ENCODE measurements at places on chromosomes 3 and 15.
A peak's percentile ranks its signal among the peaks of the same experiment; 100 is the strongest.

- no peak for DNase-seq
These were observed 260.5 kb upstream of the TPRG1 start for GRCh38 chr3:188911026-188911850.

- DNase-seq, result no peak
These were observed 1.3 kb downstream of the CACNA1D start for GRCh38 chr3:53495520-53496391.

GRCh38 chr15:62449638-62450037 lies 284.6 kb upstream of the C2CD4B start:
- DNase-seq, result no peak

GRCh38 chr15:61367953-61368352 lies 138.9 kb upstream of the RORA start:
- DNase-seq, result no peak

DNA sequence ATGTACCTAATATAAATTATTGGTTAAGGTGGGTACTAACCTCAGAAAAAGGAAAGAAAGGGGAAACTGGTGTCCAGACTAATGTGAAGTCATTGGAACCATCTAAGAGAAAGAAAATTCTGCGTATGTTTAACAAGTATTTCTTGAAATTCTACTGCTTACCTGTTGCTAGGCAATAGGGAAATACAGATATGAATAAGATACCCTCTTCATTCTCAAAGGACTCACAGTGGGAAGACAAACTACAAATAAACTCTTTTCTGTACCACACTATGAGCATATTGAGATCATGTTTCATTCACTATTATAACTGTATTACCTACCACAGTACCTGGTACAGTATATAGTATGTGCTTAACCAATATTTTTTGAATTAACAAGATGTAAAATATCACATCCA lies 140.5 kb upstream of the MLF1 start:
- no peak for DNase-seq

- DNase-seq, result peak; percentile 23
These were observed 26.7 kb downstream of the HCN4 start for GRCh38 chr15:73341886-73342600.

DNA sequence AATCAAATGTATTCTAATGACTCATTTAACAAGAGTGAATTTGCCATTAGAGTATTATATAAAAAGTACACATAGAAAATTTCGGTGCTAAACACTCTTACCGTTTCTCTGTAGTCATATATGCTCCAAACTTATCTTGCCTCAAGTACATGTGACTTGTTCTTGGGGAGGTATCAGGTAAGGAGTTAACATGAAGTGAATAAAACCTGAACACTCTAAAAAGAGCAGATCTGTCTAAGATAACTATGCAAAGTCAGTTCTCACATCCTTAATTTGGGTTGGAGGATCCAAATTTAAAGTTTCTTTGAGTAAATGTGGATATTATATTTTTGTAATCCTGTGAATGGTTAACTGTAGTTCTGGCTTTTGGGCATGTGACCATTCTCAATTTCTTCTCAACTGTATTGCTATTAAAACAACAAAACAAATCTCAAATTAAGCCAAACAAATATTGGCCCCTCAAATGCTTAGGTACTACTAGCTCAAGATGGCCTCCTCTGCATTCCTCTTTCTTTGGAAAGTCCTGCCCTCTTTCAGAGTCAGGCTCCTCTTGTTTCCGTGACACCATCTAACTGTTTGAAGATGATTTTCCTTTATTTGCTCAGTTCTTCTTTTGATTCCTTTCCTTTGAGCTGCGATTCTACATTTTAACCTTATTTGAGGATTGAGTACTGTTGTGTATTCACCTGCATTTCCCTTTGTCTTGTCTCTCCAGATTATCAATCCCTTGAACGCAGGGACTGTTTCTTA lies 4.2 kb downstream of the EDEM1 start:
- no peak for DNase-seq

- no peak for DNase-seq
These were observed 57.4 kb upstream of the PPARG start for GRCh38 chr3:12231431-12231830.

- DNase-seq, result peak; percentile 21
These were observed 47.2 kb downstream of the BSN start for GRCh38 chr3:49601358-49602048.

- DNase-seq, result peak; percentile 25
These were observed 31.9 kb downstream of the TRAK1 start for GRCh38 chr3:42123012-42123581.

DNA sequence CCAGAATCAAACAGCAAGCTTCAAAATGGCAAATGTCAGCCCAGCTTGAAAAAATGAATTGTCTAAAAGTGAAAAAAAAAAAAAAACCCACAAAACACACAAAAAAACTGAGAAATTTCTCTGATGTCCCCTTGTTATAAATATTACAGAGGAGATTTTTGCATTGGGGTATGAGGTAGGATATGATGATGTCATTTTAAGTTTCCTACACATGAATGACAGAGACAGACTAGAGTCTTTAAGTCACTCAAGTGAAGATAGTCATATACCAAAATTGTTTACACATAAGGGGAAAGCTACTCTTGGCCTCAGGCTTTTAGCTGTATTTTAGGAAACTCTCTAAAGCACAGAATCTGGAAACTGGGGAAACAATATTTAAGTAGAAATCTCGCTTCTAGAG lies 32.9 kb downstream of the TIMP4 start:
- DNase-seq, result no peak

- DNase-seq, result peak; percentile 47
These were observed 98.2 kb downstream of the FNDC3B start for GRCh38 chr3:172137287-172138192.

Measured in MG63 (cell line).